Ecto neural progenitor cell (in vitro differentiated cells): ENCODE measurements at places on chromosomes 2 and 18.

GRCh38 chr18:21203126-21203525, 38.9 kb upstream of the GREB1L start:
- no peak for DNase-seq

DNA sequence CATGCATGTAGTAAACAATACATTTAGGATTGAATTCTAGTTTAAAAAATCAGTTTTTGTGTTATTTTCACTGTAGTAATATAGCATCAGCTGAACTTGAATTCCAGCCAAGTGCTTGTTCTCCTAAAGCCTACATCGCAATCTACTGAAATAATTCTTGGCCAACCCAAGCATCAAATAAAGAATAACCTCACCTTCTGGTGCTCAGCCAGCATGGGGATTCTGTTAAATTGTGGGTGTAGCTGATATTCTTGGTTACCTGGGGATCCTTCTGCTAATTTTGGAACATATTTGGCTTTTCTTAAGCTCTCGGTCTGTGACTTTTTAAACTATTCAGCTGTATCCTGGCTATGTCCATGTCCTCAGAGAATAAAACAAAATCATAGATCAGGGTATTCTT, 248.8 kb downstream of the NRXN1 start:
- no peak for DNase-seq

DNA sequence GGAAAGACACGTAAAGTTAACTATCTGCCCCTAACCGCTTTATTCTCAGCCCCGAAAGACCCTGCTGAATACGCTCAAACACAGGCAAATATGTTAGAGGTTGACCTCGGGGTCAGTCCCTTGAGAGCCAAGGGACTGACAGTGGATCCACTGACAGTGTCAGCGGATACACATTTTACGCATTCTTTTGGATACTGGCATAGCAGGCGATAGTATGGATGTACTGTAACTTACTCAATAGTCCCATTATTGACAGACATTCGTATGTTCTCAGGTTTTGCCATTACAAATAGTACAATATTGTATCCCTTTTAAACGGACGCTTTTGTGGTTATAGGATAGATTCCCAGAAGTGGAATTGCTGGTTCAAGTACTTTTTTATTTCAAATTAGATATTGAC, 13.4 kb downstream of the ATP6V1B1 start:
- no peak for DNase-seq

DNA sequence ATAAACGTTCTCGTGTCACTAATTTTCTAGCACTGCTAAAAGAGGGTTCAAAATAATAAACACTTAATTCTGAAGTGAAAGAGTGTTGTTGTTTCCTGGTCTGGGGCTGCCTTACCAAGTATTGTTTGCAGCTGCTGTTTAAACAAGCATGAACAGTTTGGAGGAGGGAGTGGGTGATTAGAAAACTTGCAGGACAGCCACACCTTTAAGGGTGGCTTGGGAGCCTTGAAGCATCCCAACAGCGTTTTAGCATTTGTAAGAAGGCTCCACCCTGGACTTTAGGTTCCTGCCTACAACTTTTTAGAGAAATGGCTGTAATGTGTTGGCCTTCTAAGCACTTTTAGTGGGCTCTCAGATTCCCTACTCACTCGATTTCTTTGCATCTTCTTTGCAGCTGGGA, 371.6 kb downstream of the TGIF1 start:
- no peak for DNase-seq

DNA sequence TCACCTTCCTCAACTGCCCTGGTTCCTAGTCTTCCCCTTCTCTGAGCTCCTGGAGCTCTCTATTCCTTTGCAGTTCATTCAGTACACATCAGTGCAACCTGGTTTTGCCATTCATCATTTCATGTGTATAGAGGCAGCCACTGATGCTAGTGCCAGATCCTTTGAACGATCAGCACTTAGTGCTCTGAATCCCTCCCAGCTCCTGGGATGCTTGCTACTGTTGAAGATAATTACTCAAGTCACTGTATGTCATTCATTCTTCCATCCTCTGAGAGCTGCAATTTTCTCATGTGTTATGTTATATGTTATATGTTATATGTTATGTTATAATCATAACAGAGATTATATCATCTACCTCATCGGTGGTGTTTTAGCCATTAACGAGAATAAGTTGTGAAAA, 98.5 kb upstream of the UXS1 start:
- DNase-seq, result peak; percentile 15

DNA sequence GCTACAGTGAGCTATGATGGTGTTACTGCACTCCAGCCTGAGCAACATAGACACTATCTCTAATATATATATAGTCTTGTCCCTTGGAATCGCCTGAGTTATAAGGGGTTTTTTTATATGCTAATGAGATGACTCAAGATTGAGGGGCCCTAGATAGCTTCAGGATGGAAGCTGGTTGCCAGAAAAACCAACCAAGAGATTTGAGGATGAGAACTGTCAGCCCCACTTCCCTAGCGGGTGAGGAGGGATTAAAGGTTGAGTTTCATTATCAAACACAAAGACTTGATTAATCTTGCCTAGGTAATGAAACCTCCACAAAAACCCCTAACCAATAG, 12.6 kb upstream of the GALM start:
- no peak for DNase-seq

DNA sequence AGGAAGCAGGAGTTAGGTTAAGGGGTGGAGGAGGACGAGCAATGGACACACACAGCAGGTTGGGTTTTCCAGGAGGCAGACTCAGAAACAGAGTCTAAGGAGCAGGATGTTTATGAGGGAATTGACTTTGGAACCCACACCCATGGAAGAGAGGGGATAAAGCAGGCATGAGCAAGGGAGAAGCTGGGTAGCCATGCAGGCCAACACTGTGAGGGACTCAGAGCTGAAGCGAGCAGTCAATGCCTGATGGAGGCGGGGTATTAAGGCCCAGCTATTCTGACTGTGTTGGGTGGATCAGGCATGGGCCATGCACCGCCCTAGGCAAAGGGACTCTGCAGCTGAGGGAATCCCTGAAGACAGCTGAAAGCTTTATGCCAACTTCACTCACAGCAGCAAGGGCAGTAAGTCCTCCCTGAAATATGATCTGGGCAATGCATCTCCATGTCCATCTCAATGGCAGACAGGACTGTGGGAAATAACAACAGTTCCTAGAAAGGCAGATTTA, 37.6 kb downstream of the TEX51 start:
- DNase-seq, result no peak

DNA sequence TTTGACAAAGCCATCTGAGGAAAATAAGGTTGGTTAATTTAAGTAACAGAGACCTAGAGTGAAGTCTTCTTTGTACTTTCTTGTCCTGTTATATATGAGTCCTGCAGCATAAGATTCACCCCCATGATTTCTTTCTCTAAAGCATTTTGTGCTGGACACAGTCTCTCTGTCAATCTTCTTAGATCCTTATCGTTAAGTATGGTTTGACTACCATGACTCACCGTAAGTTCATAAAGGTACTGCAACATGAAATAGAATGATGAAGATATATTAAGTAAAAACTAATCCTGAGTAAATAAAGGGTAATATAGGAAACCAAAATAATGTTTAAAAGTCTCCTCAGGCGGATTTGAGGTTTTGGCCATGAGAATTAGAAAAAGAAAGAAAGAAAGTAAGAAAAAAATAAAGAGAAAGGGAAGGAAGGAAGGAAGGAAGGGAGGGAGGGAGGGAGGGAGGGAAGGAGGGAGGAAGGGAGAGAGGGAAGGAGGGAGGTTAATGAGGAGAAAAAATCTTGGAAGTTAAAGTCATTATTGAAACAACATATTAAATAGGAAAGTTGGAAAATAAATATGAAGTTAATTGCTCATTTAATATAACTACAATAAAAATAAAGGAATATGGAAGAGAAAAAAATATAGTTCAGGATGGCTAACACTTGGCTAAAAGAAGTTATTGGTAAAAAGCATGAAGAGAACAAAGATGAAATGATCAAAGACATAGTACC, 980.3 kb upstream of the CDH2 start:
- DNase-seq, result no peak

GRCh38 chr2:190844700-190845401, 35.8 kb upstream of the GLS start:
- DNase-seq, result no peak

DNA sequence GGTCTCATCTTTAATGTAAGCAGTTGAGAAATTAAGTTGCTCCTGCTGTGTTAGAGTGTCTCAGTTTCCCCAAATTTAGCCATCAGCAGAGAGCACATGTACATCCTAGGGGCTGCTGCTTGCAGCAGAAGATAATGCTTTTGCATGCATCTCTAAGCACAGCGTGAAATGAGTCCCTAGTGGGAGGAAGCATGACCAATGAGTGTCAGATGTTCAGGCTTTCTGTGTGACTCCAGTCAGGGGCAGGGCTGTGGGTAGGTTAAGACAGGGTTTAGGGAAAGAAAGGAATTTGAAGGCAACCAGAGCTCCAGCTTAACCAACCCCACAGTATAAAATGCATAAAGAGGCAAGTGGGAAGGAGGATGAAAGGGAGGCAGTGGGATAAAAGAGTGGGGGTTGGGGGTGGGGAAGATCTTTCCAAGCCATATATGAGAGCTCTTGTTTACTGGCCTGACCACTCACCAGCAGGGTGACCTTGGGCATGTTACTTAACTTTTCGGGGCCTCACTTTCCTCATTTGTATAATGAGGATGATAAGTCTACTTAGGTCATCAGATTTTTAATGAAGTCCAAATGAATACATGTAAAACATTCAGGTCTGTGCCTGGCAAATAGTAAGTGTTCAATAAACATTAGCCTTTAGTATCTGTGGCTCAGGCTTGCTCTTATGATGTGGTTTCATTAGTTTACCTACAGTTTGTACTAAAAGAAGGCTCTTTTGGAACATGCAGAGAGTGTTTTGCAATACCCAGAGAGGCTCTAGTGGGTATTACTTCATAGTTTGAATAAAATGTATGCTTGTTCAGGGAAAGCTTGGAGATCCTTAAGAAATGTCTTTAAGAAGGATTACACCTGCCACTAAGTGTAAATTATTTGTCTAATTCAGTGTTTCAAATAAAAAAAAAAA, 42.7 kb upstream of the PELI1 start:
- DNase-seq, result no peak

DNA sequence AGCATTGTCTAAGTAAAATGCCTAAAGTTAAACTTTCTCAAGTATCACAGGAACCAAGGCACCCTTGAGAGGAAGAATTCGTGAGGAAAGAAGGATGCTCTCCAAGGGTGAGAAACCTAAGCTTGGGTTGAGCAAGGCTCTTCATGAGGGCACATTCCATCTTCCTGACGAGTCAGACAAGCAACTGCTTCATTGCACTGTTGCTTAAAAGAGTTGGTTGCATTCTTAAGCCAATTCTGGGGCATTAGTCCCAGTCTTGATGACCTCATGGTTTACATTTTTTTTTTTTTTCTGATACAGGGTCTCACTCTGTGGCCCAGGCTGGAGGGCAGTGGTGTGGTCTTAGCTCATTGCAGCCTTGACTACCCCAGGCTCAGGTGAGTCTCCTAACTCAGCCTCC, 237.5 kb downstream of the ACTR3 start:
- no peak for DNase-seq

DNA sequence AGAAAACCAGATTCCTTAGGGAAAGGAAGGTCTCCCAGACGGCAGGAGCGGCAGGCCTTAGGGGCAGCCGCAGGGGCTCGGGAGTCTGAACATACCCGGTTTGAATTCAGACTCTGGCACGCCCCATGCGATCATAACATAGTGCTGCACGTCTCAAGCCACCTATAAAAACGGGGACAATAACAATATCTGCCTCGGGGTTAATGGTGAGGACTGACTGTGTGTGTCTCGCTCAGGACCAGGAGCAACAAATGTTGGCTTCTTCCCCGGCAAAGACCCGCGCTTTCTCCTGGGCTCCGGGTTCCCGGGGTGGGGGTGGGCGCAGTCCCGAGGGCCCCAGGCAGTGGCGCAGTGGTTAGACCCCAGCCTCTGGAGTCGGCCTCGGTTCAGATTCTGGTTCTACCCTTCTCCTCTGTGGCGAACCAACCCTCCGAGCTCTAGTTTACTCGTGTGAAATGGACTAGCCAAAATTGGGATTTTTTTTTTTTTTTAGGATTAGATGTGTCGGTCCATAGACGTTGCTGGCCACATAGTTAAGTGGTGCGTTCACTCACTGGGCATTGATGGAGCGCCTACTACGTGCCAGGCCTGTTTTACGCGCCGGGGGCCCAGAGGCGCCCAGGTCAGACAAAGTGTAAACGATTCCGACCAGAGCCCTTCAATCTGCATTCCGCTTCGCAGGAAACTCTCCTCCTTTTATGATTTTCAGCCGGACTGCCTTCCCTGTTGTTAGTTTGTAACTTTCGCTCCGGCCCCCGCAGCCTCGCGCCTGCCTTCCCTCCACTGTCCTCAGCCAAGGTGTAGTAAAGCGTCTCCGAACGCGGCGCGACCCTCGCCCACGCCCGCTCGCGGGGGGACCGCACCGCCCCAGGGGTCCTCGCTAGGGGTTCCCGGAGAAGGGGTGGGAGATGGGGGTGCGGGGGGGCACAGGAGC, 820 bp upstream of the SH3BP4 start:
- DNase-seq, result peak; percentile 60

- no peak for DNase-seq
Observed at GRCh38 chr2:72934683-72935610, 17.6 kb downstream of the EMX1 start.

DNA sequence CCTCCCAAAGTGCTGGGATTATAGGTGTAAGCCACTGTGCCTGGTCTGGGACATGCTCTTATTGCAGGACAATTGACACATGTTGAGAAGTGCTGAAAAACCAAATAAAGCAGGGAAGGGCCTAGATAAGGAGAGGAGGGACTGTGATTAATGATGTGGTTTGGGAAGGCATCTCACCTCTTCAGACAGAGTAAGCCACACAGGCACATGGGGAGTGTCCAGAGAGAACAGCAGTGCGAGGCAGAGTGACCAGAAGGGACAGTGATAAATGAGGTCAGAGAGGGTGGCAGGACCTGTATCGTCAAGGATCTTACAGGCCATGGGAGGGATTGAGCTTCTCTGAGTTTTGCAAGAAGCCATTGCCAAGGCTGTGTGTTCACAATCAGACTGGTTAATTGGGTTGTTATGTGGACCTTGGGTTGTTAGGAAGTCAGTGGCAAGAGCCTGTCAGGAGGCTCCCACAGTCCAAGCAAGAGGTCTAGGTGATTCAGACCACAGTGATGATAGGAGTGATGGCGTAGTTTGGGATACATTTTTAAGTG, 58.5 kb downstream of the EIF5B start:
- DNase-seq, result no peak

DNA sequence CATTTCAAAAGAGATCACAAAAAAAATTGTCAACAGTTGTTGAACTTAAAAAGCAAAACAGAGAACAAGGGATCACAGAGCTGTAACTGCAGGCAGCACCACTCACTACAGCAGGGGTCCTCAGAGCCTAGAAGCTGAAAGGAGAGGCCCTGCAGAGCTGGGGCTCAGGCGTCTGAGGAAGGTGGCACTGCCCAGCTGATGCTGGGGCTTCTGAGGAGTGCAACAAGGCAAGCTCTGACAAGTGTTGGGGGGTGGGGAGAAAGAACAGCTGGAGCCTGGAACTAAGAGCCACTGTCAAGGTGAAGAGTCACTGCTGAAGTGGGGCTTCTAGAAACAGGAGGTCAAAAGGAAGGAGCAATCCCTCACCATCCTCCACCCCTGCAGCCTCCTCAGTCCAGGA, 46.2 kb downstream of the FTCDNL1 start:
- no peak for DNase-seq
